EL (cell line): ENCODE measurements at places on chromosomes 1 and 21.

- no peak for DNase-seq
Measured at GRCh38 chr1:85490270-85490985, 25.5 kb upstream of the DDAH1 start.

DNA sequence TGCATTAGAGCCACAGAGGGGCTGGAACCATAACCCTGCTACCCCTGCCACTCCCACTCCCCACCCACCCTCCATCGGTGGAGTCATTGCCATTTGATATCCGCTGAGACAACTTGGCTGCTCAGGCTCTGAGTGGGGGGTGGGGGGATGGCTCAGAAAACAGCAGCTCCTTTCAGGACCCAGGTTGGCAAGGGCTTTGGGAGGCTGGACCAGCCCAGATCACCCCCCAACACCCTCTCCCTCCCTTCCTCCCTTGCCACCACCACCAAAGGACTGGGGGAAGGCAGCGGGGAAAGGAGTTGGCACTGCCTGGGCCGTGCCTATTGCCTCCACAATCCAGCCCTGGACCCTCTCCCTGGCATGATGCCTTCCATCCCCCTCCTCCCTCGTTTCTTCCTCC is 1.7 kb downstream of the KCNJ10 start:
- no peak for DNase-seq

GRCh38 chr1:49526672-49527071 is 497.1 kb downstream of the AGBL4 start:
- no peak for DNase-seq

DNA sequence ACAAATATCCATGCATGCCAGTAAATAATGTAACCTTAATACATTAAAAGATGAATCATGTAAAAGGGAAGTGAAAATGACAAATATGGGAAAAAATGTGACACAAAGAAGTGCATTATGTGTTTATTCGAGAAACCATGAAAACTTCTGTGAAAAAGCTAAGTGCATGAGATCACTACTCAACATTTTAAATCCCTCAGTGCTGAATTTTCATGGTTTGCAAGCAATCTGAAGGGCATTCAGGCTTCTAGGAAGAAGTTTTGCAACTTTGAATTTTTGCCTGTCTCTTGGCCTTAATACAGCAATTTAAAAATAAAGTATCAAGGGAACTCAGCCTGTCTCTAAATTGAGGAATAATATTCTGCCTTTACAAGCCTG is 78.2 kb downstream of the MAP3K7CL start:
- DNase-seq, result peak; percentile 89

DNA sequence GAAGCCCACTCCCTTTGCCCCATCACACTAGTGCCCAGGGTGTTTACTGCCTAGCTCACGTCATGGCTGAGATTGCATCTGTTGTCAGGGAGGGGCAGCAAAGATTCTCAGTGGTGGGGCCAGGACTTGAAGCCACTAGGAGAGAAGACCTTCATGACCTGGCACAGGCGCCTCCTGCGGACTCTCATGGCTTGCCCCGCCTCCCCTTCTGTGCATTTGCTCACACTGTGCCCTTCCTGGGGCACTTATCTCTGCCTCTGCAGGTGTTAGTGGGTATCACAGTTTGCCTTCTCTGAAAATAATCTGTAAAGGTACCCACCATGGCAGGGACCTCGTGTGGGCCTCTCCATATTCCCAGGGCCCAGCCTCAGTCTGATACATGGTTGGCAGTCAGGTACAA is 20.1 kb downstream of the PTPRU start:
- DNase-seq, result no peak

DNA sequence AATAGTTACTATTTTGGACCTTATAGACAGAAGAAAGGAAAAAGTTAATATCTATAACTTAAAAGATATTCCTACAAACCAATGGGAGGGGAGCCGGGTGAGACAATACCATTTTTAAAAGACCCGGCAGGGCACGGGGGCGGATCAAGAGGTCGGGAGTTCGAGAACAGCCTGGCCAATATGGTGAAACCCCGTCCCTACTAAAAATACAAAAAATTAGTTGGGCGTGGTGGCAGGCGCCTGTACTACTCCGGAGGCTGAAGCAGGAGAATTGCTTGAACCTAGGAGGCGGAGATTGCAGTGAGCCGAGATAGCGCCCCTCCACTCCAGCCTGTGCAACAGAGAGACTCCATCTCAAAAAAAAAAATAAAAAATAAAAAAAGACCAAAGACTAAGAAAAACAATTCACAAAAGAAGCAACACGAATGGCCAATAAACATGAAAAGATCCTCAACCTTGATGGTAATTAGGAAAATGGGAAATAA is 1.2 kb upstream of the PSMB2 start:
- no peak for DNase-seq

DNA sequence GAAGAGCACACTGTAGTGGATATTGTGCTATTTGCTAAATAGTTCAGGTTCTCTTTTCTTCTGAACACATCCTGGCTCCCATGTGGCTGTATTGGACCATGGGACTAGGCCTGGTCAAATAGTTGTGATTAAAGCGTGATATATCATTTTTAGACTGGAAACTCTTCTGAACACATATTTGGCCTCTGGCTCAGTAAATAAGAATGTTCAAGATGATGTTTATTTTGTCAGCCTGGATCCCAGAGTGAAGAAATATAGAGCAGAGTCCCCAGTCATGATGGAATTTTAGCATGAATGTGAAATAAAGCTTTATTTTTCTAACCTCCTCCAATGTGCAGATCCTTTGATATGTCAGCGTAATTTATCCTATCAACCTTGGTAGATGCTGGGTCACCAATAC is 542.6 kb downstream of the ADGRL2 start:
- DNase-seq, result no peak

DNA sequence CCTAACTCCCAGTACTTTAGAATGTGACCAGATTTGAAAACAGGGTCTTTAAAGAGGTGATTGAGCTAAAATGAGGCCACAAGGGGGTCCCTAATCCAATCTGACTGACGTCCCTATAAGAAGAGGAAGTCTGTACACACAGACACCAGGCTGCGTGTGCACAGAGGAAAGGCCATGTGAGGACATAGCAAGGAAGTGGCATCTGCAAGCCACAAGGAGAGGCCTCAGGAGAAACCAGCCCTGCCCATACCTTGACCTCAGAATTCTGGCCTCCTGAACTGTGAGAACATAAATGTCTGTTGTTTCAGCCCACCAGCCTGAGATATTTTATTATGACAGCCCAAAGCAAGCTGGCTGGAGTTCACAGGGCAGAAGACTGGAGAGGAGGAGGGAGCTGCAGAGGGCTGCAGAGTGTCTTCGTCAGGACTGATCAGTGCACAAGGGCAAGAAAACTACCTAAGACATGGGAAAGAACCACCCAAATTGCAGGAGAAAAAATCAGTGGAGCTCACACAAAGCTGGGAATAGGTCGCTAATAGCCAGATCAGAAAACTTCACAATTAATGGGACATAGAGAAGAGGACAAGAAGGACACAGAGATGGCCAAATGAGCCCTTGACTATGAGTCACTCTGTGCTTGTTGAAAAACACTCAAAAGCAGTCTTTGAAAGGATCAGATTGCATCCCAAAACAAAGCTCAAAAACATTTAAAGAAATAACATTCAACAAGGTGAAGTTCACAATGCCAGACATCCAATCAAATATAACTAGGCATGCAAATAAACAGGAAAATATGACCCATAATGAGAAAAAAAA is 14.1 kb upstream of the WNT9A start:
- DNase-seq, result no peak

DNA sequence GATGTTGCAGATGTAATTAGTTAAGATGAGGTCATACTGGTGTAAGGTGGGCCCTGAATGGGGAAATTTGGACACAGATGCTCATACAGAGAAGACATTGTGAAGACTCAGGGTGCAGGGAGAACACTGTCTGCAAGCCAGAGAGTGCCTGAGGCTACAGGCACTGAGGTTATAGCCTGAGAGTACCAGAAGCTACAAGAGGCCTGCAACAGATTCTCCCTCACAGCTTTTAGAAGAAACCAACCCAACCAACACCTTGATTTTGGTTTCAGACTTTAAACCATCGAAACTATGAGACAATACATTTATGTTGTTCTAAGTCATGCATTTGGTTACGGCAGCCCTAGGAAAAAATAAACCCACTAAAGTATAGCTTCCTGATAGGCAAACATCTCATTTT is 321.7 kb upstream of the USP25 start:
- no peak for DNase-seq

- peak; percentile 63 for DNase-seq
Measured at GRCh38 chr1:31111290-31111951, 45.9 kb upstream of the PUM1 start.

GRCh38 chr1:35190784-35191183 is 2.2 kb downstream of the SFPQ start:
- no peak for DNase-seq

DNA sequence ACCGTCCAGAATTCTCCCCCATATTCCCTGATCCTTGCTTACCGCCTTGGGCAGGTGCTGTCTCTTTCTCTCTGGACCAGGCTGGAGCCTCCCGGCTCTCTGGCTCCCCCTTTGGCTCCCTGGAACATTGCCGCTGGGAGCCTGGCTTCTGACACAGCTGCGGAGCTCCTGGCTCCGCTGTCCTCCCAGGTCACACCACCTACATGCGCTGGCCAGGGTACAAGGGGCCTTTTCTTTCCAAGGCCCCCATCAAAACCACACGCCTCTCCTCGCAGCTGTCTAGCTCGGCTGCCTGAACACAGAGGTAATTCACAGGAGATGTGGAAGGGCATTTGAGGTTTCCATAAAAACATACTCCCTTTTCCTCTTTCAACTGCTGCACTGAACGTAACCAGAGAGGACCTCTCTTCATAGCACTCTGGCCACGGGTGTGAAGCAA is 7.5 kb upstream of the ZNF648 start:
- peak; percentile 34 for DNase-seq

GRCh38 chr1:68908316-68908715 is 411.4 kb upstream of the DEPDC1 start:
- no peak for DNase-seq

GRCh38 chr1:227245613-227246320 is 72.5 kb downstream of the CDC42BPA start:
- no peak for DNase-seq

- DNase-seq, result no peak
Measured at GRCh38 chr1:39668111-39668510, 3.8 kb downstream of the NT5C1A start.

DNA sequence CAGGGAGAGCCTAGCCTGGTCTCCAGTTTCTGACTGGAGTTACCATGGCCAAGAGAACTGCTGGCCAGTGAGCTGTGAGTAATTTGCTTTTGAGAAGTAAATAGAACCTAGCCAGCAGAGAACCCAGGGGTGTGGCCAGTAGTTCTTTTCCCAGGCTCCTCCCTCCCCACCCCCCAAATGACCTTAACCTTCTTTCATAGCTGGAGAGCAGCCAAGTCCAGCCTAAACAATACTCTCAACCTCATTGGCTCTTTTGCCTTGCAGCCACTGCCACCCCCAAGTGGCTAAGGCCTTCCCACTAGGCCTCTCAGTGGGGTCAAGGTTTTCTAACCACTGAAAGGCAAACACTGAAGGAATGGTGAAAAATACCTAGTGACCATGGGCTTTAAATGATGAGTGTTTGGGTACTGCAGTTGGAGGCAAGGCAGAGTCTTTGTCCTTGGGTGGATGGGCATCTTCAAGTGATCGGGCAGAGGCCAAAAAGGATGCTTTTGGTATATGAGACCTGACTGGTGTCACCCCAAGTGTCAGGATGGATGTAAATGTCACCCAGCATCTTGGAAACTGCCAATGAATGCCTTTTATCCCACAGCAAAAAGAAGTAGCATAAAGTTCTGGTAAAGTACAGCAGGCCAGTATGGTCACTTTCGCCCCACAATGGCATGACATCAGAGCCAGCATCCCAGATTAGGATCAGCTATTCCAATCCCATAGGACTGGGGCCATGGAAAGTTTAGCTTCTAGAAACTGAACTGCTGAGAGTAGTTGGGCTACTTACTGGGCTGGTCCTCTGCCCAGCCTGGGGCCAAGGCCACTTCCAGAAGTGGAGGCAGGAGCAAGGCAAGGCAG is 3.5 kb upstream of the PIGV start:
- DNase-seq, result peak; percentile 75

DNA sequence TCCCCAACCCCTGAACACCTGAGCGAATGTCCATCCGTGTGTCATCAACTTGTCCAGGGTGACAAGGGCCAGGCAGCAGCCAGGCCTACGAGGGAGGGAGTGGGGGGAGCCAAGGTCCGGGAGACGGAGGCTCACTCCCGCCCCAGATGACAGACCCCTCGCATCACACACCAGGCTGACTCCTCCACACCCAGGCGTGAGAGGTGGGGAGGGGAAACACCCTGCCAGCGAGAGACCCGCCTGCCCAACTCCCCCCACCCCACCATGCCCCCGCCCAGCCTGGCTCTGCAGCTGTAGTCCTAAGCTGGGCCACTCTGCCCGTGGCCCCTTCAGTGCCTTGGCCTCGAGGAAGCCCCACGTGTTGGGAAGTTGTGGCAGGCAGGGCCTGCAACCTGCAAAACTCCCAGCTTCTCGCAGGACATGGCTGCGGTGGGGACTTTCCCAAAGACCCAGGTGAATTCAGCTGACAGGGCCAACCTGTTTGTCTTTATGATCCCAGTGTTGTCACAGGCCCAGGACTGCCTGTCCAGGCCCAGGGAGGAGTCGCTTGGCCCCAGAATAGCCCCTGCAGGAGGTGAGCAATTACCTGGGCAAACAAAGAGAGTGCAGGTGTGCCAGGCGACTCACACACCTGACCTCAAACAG is 62.9 kb downstream of the RIPK4 start:
- no peak for DNase-seq

DNA sequence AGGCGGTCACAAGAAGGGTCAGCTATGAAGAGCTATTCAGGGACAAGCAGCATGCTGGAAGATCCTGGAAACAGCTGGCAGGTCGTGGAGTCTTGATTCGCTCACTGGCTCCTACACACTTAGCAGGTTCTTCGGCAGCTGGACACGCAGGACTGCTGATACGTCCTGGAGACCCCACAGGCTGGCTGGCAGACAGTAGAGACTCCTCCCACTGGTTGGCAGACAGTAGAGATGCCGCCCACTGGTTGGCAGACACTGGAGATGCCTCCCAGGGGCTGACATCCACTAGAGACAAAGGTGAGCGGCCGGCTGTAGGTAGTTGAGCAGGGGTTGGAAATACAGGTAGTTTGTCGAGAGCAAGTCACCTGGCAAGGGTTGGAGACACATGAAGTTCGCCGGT is 466 bp downstream of the KRTAP11-1 start:
- DNase-seq, result no peak

GRCh38 chr1:98817821-98818220 is 156.3 kb downstream of the SNX7 start:
- no peak for DNase-seq

GRCh38 chr1:235073968-235074522 is 54.6 kb downstream of the TOMM20 start:
- no peak for DNase-seq

DNA sequence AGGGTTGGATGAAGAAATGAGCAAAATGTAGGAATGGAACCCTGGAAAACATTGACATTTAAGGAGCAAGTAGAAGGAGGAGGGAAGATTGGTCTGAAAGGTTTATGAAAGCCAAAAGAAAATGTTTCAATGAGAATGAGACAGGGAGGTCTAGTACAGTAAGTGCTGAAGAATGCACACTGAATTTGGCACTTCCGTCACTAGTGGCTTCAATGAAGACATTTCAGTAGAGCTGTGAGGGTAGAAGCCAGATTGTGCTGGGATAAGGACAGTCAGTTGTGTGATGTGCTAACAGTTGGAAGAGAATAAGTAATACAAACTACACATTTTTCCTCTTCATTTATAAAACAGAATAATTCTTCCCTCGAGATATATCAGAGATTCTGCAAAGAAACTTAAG is 17.1 kb downstream of the THEM4 start:
- peak; percentile 72 for DNase-seq

- DNase-seq, result peak; percentile 56
Measured at GRCh38 chr1:93448292-93448982, 519 bp downstream of the FNBP1L start.

- peak; percentile 51 for DNase-seq
Measured at GRCh38 chr1:238469146-238469631, 578.5 kb upstream of the ZP4 start.

GRCh38 chr1:76065270-76065669 is 9.3 kb upstream of the ST6GALNAC3 start:
- DNase-seq, result no peak
